Stimulated activated CD4-positive, alpha-beta T cell treated with anti-CD3 and anti-CD28 coated beads, Interleukin-1b, Interleukin-23, amount 100 ng/mL, for 48 hours (primary cell): ENCODE measurements at places on chromosomes 6 and 20.

DNA sequence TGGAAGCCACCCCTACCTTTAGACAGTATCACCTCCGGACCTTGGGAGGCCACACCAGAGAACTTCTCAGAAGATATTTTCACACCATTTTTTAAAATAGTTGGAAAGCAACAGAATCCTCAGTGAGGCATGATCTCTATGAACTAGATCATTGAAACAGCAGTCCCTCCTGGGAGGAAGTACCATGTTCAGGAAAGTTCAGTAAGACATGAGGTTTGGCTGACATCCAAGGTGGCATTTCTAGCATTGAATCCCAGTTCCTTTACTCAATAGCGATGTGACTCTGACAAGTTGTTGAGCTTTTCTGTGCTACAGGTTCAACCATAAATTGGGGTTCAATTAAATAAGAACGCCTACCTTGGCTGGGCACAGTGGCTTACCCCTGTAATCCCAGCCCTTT is 169.0 kb downstream of the TBC1D7 start:
- no peak for DNase-seq

DNA sequence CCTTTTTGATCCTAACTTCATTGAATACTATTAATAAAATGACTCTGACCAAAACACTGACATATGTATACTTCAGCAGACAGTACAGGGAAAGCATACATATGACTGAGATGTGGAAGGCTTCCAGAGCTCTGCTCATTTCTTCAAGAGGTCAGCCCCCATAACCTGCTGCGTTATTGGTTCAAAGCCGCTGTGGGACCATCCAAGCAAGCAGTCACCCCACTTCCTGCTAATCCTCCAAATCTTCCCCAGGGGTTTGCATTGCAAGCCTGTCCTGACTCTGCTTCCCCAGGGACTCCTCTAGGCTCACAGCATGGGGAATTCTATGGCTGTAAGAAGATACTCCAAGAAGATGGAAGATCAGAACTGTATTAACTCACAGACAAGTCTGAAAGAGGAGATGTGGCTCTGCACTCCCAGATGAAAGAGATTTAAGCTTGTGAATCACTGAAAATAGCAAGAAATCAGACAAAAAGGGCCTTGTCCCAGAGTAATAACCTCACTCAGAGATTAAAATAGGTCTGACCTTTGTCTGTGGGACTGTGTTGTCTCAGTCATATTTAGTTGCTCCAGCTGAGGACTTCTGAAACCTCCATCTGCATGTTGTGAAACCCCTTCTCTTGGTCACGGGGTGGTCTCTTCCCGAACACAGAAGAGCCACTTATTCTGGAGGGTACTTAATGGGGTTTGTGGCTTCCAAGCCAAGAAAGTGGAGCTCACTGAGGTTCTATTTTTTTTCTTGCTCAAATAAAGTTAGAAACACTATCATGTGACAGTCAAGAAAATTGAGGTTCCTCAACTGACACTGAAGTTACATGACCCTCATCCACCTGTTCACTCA is 101.5 kb upstream of the MARCKS start:
- DNase-seq, result no peak

- DNase-seq, result no peak
These were observed 343.3 kb downstream of the ADGRB3 start for GRCh38 chr6:68978411-68978810.

DNA sequence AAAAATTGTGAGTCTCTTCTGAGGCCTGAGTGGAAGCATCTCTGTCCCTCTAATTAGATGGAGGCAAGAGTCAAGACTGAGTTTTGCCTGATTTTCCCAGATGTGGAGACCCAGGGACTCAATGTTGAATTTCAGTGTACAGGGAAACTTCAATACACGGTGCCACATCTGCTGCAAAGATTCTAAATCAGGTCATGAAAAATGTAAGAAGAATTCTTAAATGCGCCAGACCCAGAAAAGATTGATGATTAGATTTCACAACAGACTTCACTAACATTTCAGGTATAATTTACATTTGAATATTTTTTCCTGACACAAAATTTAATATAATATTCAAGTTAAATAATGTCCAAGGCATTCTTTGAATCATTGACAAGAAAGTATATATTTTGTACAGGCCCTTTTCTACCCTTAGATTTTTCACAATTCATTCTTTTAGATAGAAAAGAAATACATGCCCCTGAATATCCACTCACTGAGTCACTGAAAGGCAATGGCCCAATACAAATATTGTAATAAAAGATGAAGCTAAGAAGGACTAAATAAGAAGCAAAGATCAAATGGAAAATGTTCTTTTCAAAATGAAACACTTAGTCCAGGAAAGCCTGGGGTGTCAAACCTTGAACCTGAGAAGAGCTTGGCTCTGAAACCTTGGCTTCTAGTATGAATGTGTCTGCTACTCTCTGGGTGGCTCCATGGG is 18.2 kb upstream of the HDGFL1 start:
- DNase-seq, result no peak

DNA sequence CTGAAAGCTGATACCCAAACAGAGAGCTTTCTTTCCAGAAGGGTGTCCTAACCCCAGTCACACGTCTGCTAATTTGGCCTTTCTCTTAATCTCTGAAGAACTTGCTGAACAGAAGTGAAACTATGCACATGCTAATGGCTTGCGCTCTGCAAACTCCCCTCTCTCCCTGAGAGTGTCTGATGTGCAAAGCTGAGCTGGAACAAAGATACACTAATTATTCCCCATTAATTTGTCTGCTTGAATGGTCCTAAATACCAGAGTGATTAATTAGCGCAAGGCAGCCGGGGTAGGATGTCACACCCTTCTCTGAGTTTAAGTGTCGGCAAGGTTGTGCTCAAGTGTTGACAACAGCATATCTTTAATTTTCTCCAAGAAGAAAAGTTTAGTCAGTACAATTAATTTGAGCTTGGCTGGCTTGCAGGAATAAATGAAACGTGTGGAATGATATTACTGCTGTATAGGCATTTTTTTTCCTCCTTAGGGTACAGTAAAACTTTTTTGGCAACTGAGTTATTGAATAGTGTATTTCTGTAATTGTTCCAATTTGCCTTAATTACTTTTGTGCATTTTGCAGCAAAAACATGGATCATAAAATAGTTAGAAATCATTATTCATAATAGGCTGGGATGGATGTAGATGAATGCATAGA is 715.9 kb upstream of the POU3F2 start:
- DNase-seq, result no peak

GRCh38 chr6:149400050-149400449 is at the start of gene SUMO4:
Gene SUMO4, plus strand, starts transcription at chr6:149400262. Its CDS starts 130 bp downstream, at chr6:149400392.
- no peak for DNase-seq

DNA sequence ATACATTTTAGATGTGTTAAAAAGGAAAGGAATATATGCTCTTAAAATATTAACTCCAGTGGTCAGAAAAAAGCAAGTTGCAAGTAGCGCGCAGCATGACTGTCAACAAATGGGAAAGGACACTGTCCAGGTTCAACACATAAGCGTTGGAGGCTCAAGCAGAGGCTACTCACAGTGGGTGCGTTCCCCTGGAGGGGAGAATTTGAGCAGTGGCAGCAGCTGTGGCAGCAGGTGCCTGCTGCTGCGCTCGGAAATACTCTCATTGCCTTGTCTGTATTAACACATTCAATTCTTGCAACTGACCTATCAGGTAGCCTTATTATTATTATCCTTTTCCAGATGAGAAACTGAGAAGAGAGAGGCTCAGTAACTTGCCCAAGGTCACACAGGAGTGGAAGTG is 21.9 kb upstream of the CCN6 start:
- DNase-seq, result no peak

- DNase-seq, result no peak
These were observed 29.7 kb downstream of the RPP40 start for GRCh38 chr6:4973982-4974745.

- DNase-seq, result peak; percentile 8
These were observed 386.4 kb upstream of the MMS22L start for GRCh38 chr6:97669191-97670031.
